ENCODE measurements at places on chromosomes 5 and 9.

- no peak for DNase-seq
These were observed 12.8 kb downstream of the NOTCH1 start for GRCh38 chr9:136532799-136533774.

DNA sequence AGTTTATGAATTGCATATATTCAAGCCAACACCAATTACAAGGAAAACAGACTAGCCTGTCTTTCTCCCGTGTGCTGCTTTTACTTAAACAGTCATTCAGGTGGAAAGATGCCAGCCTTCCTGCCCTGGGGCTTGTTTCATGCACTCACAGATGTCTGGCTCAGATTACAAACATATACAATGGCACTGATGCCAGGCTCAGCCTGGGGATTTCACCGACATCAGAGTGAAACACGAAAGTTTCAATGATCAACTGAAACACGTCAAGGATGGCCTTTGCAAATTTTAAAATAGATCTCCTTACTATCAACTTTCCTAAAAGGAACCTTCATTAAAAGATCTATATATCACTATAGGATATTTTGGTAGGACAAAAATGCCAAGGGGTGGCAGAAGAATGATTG lies 1576.5 kb downstream of the EFNA5 start:
- DNase-seq = no peak

DNA sequence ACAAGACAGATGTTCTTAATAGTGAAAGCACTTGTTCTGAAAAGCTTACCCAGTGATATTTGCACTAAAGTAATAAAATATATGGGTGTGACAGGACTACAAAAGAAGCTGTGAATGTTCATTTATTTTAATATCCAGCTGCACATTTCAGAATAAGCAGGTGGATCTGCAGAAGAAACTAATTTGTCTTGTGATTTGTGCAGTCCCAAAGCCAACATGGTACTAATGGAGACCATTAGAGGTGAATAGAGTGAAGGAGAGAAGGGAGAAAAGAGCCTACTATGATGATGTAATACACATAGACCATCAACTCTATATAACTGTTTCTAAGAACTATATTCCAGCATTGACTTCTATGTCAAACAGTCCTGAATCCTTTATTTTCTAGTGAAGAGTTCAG lies 362.8 kb downstream of the ISL1 start:
- no peak for DNase-seq

GRCh38 chr5:78103232-78103918 lies 191.1 kb downstream of the AP3B1 start:
- DNase-seq = no peak

Measured in non-pigmented ciliary epithelial cell (primary cell).